ENCODE measurements at places on chromosomes 4 and X.

DNA sequence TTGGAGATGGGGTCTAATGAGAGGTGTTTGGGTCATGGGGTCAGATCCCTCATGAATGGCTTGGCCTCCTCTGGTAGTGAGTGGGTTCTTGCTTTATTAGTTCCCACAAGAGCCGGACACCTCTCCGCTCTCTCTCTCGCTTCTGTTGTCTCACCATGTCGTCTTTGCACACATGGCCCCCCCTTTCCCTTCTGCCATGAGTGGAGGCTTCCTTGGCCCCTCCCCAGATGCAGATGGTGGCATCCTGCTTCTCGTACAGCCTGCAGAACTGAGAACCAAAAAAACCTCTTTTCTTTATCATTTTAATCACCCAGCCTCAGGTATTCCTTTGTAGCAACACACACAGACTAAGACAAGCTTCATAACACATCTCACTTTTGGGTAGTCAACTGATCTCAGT, 49.6 kb upstream of the SPRY1 start:
- DNase-seq: no peak

- no peak for DNase-seq
These were observed 46.0 kb downstream of the UGT2A3 start for GRCh38 chr4:68905598-68905938.

DNA sequence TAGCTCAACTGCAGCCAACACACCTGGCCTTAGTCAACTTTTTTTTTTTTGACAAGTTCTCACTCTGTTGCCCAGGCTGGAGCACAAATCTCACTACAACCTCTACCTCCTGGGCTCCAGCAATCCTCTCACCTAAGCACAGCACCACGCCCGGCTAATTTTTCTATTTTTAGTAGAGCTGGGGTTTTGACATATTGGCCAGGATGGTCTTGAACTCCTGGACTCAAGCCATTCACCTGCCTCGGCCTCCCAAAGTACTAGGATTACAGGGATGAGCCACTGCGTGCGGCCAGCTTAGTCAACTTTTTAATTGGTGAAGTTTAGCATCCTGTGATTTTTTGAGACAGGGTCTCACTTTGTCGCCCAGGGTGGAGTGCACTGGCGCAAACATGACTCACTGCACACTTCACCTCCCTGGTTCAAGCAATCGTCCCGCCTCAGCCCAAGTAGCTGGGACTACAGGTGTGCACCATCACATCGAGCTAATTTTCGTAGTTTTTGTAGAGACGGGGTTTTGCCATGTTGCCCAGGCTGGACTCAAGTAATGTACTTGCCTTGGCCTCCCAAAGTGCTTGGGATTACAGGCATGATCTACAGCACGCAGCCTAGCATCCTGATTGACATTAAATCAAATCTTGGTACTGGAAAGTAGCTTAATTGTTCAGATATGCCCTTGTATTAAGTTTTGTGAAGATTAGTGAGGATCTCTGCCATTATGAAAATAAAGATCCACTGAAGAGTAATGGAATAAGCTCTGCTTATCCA, 8.3 kb downstream of the HNRNPDL start:
- no peak for DNase-seq

DNA sequence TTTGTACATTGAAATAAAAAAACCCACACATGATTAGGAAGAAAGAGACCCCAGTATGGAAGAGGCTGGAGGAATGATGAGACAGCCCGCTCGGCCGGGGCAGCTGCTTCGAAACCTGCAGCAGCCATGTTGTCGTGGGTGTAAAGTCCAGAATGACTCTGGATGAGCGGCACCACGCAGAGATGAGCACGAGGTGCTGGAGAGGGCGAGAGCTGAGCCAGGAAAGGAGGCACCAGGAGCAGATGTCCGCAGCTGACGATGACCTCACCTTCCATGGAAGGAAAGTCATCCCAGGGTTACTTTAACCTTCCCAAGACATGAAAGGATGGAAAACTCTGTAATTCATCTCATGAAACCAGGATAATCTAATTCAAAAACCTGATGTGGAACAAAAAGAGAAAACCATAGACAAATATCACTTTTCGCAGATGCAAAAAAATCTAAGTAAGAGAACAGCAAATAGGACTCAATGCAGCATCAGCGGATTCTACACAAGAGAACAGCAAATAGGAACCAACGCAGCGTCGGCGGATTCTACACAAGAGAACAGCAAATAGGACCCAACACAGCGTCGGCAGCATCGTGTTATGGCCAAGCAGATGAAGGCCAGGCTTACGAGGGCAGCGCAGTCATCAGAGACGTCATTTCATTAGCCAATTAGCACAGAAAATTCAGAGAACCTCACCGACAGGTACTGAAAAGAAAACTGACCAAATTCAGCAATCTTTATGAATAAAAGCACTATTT, 25.9 kb upstream of the SPON2 start:
- no peak for DNase-seq

GRCh38 chrX:31547816-31548215, 476.0 kb upstream of the FTHL17 start:
- DNase-seq: no peak

- DNase-seq: no peak
These were observed 13.9 kb downstream of the SLC2A9 start for GRCh38 chr4:10007436-10007740.

DNA sequence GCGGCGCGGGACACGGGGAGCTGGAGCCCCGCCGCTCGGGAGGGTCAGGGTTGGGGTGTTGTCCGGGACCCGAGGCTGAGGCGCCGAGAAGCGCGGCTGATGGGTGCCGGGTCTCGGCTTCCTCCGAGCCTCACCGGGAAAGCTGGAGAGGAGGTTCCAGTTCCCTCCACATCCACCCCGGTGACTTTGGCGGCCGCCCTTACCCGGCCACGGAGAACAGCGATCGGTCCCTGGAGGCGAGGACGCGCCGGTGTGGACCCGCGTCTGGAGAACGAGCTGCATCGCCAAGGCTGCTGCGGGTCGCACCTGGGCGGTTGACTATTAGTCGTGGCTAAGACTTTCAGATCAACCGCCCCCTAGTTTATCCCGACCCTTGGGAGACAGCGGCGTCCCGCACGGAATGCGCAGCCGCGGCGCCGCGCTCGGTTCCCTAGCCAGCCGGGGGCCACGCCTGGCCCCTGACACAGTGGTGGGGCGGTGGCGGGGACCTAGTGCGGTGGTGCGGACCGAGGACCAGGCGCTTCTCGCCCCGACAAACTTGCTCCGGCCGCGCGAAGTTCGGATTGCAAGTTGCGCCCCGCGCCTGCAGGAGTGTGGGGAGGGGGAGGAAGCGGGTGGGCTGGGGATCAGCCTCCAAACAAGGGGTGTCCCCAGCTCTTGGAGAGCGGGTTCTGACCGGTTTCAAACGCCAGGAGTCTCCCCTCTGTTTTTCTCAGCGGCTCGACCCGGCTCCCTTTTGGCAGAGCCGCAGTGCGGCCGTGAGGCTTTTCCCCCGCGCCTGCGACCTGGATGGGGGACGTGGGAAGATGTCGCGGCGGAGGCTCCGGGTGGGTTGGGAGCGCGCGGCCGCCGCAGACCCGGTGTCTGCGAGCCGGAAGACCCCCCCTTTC, 568 bp downstream of the FHDC1 start:
- peak; percentile 5 for DNase-seq

DNA sequence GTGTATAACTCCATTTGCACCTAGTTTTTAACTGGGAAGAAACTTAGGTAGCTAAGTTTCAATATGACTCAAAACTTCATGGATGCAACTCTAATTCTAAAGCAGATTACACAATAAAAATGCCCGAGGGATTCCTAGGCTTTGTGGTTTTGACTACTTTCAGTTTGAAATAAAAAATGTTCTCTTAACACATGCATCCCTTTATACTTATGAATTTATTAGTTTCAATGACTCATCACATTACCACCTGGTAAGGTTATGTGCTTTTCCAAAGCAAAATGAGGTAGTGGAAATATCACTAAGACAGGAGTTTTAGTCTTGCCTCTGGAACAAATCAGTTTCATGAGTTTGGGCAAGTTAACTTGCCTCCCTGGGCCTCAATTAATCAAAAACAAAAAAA, 125.5 kb downstream of the OPHN1 start:
- DNase-seq: no peak

DNA sequence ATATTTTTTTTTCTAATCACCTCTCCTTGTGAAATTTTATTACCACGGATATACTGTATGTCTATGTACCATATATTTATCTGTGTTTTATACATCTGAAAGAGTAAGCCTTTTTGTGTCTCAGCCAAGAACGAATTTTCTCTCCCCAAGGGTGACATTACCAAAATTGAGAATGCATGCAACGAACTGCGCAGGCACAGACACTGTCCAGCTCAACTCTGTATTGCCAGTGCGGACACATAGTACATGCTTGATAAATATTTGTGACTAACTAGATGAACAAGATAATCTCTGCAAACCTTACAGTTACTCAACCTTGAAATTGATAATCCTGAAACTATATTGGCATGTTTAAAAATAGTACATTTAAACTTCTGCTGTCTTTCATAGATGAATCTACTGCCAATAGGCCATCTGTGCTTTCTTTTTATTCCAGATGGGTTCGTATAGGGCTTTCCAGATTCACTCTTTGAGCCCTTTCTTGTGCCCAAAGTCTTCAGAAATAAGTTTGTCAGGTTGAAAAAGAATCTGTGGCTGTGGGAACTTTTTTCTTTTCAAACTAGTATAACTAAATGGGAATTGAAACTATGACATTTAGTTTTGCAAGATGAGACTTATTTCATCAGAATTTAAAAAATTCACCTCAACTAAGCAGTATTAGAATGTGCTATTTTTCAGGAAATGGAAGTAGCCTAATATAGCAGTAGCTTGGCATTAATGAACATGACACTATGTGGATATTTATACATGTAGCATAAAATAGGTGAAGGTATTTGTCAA, 38.9 kb downstream of the DTHD1 start:
- DNase-seq: no peak

DNA sequence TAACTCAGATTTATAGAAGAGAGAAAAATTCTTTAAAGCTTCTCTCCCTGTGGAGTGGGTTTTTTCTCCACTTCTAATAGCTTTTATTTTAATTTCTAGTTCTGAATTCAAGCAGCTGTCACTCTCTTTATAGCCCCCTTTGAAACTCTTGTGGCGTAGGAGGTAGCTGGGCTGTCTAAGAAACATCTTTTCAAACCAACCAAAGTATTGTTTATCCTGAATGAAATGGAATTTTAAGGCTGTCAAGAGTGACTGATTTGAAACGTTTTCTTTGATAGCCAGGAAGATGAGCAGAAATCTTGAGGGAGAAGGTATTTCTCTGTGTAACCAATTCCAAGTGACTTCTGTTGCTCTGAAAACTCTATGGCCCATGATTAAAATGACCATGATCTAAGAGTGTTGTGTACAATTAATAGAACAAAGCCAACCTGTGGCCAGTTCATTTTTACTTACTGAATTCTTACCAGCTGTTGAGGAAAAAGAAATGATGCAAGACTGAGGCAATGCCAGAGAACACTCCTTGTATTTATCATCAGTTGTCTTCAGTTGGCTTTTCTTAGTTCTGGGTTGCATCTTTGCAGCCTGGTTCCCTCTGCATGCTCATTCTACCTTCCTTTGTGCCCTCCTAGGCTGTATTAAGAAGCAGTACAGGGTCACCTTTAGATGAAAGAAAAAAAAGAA, 298.4 kb downstream of the ARHGAP10 start:
- no peak for DNase-seq

DNA sequence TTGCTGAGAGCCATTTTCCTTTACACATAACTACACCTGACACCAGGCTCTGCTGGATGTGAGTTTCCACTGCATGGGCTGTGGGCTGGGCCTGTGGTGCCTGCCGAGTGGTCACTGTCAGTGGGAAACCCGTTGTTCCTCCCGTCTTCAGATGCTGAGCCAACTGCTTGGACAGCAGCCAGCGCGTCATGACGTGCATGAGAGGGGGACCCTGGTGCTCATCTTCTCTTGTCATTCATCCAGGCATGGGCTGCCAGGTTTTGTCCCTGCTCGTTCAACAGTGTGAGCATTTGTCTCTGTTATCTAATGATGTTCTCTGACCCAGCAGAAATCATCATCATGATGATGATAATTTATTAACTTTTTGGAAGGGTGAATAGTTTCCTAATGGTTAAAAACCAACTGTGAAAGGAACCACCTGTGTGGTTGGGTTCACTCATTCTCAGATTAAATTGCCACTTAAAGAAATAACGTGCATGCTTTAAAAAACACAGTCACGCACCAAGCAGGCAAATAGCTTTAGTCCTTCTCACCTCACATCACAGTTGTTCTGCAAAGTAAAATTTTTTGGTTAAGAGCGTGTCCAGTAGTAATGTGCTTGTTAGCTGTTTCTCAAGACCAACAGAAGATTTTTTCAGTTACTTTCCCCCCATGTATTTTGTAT, 19.9 kb upstream of the CLDN34 start:
- no peak for DNase-seq

DNA sequence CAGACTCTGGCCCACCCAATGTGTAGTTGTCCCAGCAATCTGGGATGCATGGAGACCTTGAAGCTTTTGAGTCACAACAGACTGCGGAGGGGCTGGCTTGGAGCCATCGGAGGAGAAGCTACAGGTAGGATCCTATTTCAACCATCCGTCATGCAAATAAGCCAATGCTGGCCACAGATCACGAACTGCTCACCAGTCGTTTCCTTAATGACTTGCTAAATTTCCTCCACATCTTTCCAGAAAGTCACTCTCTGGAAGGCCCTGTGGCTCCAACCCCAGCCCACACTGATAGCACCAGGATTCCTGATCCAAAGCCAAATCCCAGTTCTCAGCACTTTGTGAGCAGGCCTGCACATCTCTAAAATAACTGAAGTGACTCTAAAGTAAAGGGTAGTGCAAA, 321.3 kb downstream of the RAB28 start:
- DNase-seq: no peak

- DNase-seq: no peak
These were observed 9.8 kb upstream of the PDS5A start for GRCh38 chr4:39987485-39987884.

GRCh38 chr4:108107729-108108382, 60.9 kb downstream of the LEF1 start:
- DNase-seq: no peak

GRCh38 chr4:26093551-26093950, 179.5 kb downstream of the SMIM20 start:
- DNase-seq: no peak

DNA sequence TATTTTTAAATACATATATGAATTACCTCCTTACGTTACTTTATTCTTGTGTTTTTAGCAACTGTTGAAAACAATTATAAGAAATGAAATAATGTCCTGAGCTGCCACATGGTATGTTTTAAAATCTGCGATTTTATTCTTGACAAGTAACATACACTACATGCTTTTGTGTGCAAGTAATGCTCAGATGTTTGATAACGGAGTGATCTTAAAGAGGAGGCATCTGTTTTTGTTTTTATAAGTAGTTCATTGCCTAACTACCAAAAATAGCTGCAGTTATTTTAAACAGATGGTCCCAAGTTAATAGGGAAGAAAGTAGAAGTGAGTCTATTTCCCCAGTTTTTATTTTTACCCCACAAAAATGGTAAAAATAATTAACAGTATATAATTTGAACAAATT, 55.2 kb downstream of the GAB1 start:
- DNase-seq: no peak

DNA sequence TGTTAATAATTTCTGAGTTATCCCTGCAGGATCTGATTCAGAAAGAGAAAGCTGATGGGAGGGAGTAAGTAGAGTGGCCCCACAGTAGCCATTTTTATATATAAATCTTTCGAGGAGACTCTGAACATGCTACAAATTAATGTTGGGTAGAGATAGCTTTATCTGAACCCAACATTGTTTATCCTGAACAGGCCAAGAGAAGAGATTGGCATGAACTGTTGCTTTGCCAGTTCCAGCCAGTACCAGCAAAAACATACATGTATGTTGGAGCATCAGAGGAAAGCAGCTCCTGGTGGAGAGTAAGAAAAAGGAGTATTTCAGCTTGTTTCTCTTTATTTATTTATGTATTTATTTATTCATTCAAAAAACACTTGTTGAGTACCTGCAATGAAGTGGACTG, 1.6 kb downstream of the MAOA start:
- no peak for DNase-seq
